ENCODE measurements at places on chromosomes 6 and 20.
A peak's percentile ranks its signal among the peaks of the same experiment; 100 is the strongest.

- no peak for DNase-seq
Observed at GRCh38 chr6:35829306-35829705, 24.2 kb downstream of the LHFPL5 start.

DNA sequence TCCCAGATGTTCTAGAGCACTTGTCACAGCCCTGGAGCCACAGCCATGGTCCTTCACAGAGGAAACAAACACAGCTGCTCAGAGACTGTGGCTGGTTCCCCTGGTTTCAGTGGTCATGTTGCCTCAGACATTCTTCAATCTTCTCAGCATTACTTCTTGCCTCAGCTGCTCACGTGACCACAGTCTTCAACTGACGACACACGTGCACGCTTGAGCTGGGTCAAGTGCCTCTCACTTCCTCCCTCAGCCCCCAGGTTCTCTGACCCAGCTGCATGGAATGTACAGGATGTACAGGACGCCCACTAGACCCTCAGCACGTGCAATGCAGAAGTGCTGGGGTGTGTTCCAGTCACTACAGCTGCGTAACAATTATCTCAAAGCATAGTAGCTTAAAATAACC is 159.8 kb upstream of the GGTLC1 start:
- DNase-seq: peak; percentile 49

DNA sequence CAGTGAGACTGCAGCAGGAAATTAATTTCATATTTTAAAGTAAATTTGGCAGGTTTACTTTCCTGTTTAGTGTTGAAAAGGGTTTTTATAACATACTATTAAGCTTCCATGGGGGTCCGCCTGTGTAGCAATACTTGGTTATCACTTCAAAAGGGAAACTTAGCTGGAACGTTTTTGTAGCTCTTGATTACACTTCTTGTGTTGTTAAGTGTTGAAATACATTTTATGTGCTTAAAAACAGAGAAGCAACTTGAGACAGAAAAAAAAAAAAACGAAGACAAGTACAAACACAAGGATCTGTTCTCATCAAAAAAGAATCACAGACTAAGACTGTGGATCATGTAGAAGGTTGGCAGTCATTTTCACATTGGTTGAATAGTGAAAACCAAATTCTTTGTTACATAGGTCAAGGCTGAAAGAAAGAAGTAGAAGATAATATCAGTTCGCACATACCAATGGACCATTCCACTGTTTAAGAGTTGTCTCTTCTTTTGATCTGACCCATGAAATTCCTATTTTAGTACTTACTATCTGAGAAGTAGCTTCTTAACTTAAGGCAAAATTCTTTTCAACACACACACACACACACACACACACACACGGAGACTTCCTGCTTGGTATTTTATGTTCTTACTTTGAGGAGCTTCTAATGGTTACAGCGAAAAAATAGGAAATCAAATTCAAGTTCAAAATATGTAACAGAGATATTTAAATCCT is 113.9 kb upstream of the SLC35B3 start:
- no peak for DNase-seq

DNA sequence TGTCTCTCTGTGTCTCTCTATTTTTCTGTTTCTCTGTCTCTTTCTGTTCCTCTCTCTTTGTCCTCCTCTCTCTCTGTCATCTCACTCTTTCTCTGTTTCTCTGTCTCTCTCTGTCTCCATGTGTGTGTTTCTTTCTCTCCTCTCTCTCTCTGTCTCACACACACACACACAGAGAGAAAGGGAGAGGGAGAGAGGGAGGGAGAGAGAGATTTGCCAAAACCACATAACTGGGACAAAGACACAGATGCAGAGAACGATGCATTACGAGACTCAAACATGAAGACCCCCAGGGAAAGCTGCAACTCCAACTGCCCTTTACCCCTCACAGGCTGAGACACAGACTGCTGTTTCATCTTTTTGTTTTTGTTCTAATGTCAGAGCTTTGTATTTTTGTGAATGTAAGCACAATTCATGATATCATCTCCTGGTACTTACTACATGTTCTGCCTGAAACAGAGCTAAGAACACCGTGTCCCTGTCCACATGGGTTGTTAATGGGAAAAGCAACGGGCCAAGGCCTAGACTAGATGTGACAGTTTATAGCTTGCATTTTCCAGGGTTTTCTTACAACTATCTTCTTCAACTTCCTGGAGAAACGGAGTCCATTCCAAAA is 177.1 kb upstream of the ARID1B start:
- DNase-seq: no peak

GRCh38 chr20:34585019-34585418 is 26.5 kb downstream of the MAP1LC3A start:
- DNase-seq: no peak

DNA sequence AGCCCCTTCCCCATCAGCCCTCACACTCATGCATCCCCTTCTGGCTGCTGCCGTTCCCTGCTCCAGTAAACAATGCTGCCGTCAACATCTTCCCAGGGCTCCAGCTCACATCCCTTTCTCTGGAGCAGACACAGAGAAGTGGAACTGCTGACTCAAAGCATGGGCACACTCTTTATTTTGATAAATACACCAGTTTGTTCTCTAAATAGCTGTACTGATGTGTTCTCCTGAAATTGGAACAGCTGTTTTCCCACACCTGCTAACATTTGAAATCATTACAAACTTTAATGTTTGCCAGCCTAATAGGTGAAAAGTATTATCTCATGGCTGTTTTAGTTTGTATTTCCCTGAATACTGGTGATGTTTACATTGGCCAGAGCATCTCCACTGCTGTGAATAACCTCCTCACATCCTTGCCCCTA is 102.1 kb upstream of the NXT1 start:
- DNase-seq: no peak

GRCh38 chr6:12297363-12298016 is 7.3 kb downstream of the EDN1 start:
- no peak for DNase-seq

GRCh38 chr20:20083807-20084206 is 31.5 kb downstream of the CFAP61 start:
- DNase-seq: peak; percentile 44

GRCh38 chr6:140256248-140256647 is 881.8 kb upstream of the CITED2 start:
- no peak for DNase-seq

GRCh38 chr6:102356170-102356569 is 962.7 kb downstream of the GRIK2 start:
- no peak for DNase-seq

GRCh38 chr20:63073738-63074065 is 66.9 kb upstream of the BHLHE23 start:
- no peak for DNase-seq

GRCh38 chr20:44832724-44833123 is 22.4 kb upstream of the RIMS4 start:
- DNase-seq: no peak

DNA sequence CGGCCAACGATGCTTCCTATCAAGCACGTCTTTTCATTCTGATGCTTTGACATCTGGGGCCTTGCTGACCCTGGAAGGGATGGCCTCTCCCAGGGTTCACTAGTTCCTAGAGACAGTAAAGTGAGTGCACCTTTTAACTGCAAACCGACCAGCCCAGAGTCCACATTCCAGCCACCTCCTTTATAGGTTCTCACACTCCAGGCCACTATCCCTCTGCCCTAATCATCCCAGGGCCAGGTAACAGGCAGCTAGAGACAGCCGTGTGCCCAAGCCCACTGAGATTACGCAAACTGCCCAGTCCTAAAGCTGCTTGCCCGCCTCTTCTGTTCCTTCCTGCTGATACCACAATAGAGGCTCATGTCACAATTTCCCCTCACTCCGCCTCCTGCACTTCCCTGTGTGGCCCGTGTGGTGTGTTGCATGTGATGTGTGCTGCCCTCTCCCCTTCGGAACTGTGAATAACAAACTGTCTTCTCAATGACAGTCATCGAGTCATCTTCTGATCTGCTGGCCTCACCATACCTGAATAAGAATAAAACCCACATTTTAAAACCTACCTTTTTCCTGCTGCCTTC is 123.7 kb upstream of the EXOC2 start:
- DNase-seq: no peak

GRCh38 chr6:50510361-50510760 is 203.0 kb upstream of the TFAP2D start:
- DNase-seq: no peak

DNA sequence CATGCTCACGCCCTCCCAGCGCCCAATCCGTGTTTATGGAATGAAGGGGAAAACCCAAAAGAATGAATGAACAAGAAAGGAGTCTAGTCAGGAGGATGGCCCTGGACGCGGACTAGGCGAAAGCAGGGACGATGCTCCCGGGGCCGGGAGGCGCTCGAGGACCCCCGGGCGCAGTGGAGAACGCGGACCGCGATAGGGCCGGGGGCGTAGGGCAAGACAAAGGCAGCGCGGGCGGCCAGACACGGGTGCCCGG is 758 bp downstream of the GCLC start:
- no peak for DNase-seq

GRCh38 chr20:59185809-59186208 is 22.2 kb downstream of the ZNF831 start:
- no peak for DNase-seq

DNA sequence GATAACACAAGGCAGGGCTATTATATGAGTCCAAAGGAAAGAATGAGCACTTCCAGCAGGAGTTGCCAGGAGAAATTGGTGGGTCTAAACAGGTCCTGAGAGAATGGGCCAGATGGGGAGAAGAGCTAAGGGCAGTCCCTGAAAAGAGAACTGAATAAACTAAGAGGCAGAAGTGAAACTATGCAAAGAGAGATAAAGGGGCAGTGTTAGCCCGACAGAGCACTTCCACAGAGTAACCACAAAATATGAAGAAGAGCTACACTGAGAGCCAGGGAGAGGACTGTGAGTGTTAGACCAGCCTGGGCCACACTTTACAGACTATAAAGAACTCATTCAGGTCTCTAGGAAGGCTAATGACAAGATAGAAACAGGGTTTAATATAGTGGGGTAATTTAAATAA is 43.8 kb downstream of the RALGAPA2 start:
- no peak for DNase-seq

DNA sequence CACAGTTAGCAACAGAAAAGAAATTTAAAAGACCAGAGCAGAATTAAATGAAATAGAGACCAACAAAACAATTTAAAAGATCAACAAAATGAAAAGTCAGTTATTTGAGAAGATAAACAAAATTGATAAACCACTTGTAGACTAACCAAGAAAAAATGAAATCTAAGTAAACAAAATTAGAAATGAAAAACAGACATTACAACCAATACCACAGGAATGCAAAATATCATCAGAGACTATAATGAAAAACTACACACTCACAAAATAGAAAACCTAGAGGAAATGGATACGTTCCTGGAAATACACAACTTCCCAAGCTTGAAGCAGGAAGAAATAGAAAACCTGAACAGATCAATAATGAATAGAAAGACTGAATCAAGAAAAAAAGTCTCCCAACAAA is 97.8 kb downstream of the WDR27 start:
- DNase-seq: no peak

DNA sequence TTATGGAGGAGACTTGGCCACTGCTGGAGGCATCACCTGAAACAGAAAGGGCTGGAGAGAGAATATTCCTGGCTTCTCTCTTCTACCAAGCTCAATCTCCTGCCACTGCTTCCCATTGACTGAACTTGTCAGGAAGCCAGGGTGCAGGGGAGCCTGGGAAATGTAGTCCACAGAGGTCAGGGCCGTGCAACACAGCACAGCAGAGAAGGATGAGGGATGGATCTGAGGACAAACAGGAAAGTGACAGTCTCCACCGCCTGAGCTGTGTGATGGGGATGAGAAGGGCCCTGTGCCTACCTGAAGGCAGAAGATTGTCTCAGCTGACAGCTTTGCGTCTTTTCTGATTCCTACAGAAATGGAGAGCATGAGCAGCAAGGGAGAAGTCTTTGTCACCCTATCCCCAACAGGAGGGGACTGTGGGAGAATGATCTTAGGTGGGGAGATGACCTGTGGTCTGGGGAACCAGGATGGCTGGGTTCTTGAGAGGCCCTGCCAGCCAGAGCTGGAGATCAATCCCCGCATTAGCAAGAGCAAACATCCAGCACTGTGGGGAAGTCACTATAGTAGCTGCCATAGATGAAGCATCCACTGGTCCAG is 114.2 kb downstream of the SNX5 start:
- no peak for DNase-seq

- DNase-seq: no peak
Observed at GRCh38 chr6:7500752-7501282, 40.7 kb upstream of the DSP start.

All from CD4-positive, alpha-beta T cell treated with Interleukin-21 for 1 hour (primary cell).